Activated T-cell treated with anti-CD3 and anti-CD28 coated beads, Interleukin-2, amount 50 U/mL, for 48 hours (primary cell): ENCODE measurements at places on chromosomes 4 and X.
A peak's percentile ranks its signal among the peaks of the same experiment; 100 is the strongest.

GRCh38 chrX:131763674-131764073 lies 219.8 kb downstream of the OR13H1 start:
- DNase-seq, result peak; percentile 80

DNA sequence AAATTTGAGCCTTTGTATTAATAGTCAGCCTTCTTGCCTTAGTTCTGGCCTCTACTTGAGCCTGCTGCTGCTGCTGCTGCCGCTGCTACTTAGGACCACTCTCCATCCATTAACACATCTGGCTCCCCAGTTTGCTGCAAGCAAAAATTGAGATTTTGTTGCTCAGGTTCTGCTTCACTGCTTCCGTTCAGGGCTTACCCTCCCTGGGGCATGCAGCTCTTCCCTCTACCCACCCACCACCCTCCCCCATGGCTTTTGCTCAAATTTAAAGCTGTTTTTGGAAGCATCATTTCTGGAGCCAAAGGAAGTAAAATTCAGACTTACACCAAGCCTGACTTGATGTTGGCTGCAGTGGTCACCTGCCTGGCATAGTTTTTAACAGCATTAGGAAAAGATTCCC lies 28.9 kb upstream of the FRMPD3 start:
- no peak for DNase-seq

- DNase-seq, result peak; percentile 53
Observed at GRCh38 chr4:6658597-6659075, 18.2 kb downstream of the MRFAP1 start.

DNA sequence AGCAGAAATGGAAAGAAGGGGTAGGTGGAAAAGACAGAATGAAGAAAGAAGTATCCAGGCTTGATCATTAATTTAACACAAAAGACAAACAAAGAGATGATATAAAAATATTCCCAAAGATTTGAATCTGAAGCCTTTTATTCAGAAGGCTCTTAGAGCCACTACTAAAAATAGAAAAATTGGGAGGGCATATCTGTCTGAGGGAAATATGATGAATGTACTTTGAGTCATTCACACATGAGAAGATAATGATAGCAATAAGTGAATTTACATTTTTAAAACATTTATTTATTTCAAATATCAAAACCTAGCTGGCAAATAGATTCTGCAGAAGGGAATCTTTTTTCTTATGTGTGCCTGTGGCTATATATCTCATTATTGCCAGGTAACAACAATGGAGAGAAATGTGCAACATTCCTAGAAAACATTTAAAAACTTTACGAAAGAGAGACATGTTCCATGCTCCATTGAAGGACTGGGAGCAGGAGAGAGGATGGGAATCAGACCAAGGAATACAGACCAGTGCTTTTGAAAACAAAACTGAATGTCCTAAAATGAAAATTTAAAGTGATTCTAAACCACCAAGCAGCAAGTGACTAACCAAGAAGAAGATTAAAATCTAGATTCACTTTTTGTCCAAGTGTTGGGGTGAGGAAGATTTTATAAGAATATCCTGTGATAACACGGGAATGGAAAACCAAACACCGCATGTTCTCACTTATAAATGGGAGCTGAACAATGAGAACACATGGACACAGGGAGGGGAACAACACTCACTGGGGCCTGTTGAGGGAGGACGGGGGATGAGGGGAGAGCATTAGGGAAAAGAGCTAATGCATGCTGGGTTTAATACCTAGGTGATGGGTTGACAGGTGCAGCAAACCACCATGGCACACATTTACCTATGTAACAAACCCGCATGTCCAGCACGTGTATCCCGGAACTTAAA lies 41.2 kb downstream of the ANXA5 start:
- DNase-seq, result no peak

DNA sequence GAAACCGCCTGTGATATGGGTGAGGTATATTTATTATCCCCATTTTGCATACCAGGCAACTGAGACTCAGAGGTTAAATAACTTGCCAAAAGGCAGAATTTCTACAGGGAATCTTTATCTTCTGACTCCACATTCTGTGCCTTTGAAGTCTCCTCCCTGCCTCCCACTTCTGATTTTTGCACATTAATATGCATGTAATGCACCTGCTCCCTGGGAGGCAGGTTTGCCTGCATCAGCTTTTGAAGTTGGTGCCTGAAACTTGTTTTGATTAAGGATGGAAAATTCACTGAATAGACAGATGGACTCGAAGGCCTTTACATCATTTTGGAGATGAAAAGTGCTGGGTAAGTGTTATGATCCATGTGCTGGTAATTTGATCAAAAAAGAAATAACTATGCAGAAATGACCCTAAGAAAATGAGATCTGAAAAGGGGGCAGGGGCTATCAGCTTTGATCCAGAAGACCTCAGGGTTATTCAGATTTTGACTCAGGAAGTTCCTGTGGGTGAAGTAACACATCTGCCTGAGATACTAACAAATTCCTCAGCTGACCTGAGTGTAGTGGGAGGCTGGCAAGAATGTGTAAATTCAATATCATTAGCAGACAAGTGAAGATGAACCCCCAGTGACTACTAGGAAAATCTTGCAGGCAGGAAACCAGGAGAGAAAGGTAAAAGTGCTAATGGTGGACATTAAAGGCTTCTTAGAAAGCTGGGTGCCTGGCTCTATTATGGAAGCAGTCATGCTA lies 167.5 kb upstream of the BOD1L1 start:
- no peak for DNase-seq

DNA sequence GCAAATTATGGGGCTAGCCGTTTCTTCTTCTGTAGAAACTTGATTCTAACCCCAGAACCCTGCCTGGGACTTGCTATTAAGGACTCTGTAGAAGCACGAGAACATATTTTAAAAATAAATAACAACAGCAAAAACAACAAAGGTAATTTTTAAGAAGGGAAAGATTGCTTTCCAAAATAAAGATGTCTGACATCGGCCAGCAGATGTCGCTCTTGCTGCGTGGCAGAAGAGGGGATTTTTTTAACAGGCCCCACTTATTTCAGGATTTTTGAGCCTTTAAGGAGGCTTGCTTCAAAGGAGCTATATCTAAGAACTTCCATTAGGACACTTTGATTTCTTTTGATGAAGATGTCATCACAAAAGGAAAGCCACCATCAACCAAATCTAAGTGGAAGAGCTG lies 62.8 kb upstream of the EGFL6 start:
- DNase-seq, result peak; percentile 66

DNA sequence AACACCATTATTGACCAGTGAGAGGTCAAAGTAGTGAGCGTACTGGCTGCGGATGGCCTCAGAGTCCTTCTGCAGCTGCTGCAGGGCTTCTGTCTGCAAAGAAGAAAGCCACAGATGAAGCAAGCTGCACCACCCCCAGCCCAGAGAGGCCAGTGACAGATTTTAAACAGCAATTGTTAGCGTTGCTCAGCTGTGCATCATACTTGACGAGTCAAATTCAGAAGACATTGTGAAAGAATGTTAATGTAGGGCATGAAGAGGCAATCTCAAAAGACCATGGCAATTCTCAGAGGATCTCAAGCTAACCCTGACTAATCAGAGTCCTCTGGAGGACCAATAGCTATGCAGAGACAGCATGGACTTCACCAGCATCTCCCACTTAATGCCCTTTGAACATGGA lies 16.6 kb downstream of the DKC1 start:
- no peak for DNase-seq

- DNase-seq, result no peak
Observed at GRCh38 chr4:97778174-97778573, 365.1 kb downstream of the STPG2 start.

- DNase-seq, result no peak
Observed at GRCh38 chr4:113893546-113893945, 85.9 kb downstream of the ARSJ start.

GRCh38 chr4:94758700-94759399 lies 1.1 kb downstream of the BMPR1B start:
- DNase-seq, result no peak

GRCh38 chr4:7187168-7187535 lies 5.2 kb upstream of the SORCS2 start:
- DNase-seq, result no peak

- DNase-seq, result no peak
Observed at GRCh38 chr4:10101671-10102473, 14.7 kb downstream of the WDR1 start.

DNA sequence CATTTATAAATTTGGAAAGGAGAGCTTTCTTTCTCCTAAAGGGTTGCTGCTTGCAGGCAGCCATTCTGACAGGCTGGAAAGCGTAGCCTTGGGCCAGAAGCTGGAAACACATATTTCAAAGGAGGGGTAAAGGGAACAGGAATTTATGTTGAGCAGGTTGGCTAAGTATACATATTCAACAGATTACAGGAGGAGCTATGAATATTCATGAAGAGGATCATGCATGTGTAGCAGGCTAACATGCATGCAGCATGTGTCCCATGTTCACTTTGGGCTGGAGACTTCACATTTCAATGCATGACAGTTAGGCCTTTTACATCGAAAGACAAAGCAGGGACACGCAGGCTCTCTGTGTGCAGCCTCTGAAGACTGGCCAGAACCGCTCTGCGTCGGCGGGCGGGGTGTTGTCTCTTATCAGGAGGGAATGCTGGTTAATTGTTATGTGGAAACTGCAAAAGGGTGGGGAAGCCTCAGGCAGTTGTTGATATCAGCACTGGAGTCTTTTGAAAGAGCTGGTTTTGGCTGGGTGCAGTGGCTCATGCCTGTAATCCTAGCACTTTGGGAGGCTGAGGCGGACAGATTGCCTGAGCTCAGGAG lies 31.5 kb downstream of the CASP3 start:
- no peak for DNase-seq

GRCh38 chr4:69799337-69799736 lies 38.9 kb upstream of the SULT1B1 start:
- DNase-seq, result no peak

DNA sequence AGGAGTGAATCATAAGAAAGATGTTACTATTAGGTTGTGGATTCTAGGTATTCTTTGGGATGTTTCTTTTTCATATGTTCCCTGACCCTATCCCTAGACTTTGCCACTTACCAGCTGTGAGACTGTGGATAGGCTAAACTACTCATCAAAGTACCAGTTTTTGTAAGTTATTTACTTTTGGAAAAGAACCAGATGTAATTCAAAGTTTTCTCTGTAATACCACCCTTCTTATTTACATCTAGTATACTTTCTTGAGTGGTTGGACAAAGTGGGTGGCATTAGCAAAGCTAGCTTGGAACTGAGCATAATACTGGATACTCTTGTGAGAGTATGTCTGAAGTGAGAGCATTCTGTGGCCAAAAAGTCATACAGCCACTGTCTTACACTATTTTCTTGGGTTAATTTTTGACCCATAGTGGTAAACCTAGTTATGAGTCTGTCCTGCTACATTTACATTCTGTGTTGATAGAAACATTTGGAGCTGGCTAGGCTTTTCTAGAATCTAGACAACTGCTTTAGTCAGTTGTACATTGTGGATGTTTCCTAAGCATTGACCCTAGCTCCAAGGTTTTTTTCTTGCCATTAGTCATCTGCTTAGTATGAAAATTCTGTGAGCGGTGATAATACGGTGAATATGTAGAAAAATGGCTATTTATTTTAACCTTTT lies 41.7 kb downstream of the KDM6A start:
- no peak for DNase-seq

DNA sequence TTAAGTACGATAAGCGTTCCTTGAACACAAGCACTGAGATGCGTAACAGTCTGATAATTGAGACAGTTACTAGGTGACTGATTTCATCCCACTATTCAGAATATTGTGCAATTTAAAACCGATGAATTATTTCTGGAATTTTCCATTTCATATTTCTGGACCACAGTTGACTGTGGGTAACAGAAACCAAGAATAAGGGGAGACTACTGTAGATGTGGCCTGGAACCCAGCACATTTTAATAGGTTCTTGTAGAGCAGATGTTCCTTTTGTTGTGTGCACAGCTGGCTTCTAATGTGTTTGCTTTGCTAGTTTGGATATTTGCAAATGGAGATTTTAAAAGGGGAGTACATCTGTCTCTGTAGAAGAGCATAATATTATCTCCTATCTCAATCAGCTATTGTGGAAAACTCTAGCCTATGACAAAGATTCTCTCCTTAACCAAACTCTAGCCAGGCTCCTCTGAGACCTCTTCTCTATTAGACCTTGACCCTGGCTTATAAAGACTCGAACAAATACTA lies 16.4 kb downstream of the NAAA start:
- no peak for DNase-seq

- DNase-seq, result no peak
Observed at GRCh38 chr4:154485127-154485773, 6.3 kb downstream of the DCHS2 start.

- no peak for DNase-seq
Observed at GRCh38 chr4:75497133-75497532, 17.1 kb downstream of the RCHY1 start.

GRCh38 chr4:89486042-89486441 lies 178.4 kb upstream of the GPRIN3 start:
- DNase-seq, result no peak

DNA sequence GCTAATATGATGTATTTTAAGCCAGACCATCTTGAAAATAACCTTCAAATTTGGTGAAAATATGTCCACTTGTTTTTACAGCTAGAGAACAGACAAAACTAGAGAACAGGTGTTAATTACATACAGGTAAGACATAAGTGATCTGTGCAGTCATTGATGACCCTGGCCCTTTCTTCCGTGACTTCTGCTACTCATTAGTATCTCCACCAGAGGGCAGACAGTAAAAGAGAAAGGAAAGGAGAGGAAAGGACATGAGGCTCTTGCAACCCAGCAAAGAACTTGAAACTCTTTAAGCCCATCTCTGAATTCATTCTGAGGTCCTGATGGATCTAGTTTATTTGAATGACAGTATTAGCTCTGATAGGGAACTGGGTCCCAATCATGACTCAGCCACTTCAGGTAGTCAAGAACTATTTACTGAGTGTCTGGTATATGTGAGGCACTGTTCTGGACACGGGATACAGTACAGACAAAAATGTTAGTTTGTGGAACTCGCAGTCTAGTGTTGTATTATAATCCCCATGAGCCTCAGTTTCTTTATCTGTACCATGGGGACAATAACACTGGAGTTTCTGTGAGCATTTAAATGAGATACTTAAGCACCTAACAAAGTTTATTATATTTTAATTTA lies 121.0 kb upstream of the TEX13D start:
- peak; percentile 29 for DNase-seq

DNA sequence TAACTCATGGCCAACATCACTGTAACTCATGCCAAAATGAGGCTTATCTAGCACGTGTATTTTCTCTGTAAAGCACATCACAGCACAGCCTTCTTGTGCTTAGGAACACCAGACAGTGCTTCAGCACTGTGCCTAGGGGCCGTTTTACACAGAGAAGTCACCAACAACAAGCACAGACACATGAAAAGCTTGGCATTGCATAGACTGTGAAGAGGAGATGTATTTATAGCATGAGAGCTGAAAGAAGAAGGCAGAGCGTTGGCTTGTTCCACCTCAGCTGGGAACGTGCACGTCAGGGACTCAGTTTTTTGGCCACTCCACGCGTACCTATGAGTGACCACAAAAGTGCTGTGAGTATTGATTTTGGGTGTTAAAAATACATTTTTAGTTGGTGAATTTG lies 116.3 kb upstream of the SFRP2 start:
- DNase-seq, result no peak

- DNase-seq, result no peak
Observed at GRCh38 chrX:10395179-10395578, 225.2 kb downstream of the MID1 start.

DNA sequence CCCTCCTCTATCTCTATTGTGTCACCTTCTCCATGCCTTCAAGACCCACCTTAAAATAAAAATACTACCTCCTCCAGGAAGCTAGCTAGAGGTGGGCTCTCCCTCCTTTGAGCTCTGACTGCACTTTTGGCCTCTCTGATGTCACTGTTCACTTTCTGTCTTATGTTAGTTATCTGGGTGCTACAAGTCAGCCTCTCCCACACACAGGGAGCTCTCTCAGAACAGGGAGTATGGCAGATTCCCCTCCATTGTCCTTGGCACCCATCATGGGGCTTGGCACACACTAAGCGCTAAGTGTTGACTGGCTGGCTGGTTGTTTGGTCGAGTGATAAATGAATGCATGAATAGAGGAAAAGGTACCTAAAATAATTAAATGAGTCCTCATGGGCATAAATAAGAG lies 21.2 kb upstream of the KDM5C start:
- DNase-seq, result no peak
